Stimulated activated CD8-positive, alpha-beta memory T cell treated with anti-CD3 and anti-CD28 coated beads, Interleukin-7, amount 100 ng/mL, for 1 hour (primary cell): ENCODE measurements at places on chromosomes 5 and 9.

- no peak for DNase-seq
These were observed 40.1 kb downstream of the IQGAP2 start for GRCh38 chr5:76443066-76443800.

- DNase-seq: no peak
These were observed 56.4 kb downstream of the S1PR3 start for GRCh38 chr9:89047667-89048066.

DNA sequence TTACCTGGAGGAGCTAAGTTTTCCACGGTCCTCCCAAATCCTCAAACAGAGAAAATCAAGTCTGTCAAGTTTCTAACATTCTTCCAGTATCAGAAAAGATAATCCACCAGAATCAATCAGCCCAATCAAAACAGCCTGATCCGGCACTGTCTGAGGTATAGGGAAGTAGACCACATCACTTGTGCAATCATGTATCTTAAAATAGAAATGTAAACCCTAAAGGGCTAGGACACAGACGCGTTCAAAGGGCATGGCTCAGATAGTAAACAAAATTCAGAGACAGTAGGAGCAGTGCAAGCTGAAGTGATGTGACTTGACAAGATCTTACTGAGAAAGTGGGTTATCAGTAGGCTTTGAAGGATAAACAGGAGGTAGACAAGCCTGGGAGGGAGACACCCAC, 252.4 kb upstream of the DAPK1 start:
- DNase-seq: no peak

DNA sequence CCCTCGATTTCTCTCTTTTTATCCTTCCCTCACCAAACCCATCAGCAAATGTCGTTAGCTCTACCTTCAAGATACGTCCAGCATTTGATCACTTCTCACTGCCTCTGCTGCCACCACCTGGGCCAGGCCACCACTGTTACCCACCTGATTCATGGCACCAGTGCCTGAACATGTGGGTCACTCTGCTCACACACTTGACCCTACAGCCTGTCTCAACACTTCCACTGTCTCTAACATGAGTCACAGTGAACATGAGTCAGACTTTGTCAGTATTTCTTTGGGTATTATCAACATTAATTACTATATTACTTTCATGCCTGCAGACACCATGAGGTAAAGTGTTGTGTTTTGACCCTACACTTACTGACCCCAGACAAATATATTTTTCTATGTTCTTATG, 19.6 kb downstream of the SLC24A2 start:
- DNase-seq: no peak

DNA sequence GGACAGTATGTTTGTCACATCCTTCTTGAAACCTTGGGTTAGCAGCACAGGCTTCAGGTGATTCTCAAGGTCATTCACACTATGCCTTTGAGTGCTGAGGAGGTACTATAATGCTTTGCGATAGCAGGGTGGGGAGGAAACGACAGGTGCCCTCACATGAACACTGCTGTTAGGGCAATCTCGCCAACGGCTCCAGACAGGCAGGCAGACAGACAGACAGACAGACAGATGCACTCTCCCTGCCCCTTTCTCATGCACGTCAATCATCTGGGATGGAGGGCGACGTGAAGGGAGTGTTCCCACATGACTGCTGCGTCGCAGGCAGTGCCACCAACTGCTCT, 82.9 kb downstream of the RAPGEF1 start:
- no peak for DNase-seq

- DNase-seq: no peak
These were observed 37.2 kb upstream of the S1PR3 start for GRCh38 chr9:88954066-88954465.

- DNase-seq: no peak
These were observed 53.5 kb upstream of the MAST4 start for GRCh38 chr5:66542711-66543110.

DNA sequence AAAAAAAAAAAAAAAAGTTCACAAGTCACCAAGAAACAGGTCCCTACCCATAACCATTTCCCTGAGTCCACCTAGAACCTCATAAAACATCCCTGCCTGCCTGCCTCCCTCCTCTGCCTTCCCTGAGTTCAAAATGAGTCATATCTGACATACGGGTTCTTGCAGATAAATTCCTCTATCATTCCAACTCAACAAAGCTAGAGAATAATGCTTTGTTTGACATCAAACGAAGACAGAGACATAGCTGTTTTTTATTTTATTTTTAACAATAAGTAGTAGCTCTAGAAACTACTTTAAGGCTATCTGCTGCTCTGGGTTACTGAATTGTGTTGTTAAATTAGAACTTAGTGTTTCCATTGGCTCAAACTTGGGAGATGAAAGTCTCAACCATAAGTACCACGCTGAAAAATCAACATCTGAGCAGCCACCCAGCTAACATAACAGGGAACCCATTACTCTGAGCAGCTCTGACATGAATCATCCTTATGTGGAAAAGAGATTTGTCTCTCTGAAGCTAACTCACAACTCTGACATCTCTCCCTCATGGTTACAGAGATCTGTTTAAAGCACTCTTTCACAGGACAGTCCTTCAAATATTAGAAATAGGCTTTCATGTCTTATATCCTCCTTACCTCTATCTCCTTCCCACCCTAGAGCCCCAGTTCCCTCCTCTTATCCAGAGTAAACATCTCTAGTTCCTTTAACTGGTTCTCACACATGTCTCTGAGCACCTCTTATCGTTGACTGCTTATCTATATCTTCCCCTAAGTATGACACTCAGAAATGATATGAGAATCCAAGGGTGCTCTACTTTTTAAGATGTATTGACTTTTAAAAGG, 12.1 kb downstream of the TMEM245 start:
- DNase-seq: no peak

GRCh38 chr5:93599399-93600120, 16.5 kb downstream of the NR2F1 start:
- DNase-seq: no peak

DNA sequence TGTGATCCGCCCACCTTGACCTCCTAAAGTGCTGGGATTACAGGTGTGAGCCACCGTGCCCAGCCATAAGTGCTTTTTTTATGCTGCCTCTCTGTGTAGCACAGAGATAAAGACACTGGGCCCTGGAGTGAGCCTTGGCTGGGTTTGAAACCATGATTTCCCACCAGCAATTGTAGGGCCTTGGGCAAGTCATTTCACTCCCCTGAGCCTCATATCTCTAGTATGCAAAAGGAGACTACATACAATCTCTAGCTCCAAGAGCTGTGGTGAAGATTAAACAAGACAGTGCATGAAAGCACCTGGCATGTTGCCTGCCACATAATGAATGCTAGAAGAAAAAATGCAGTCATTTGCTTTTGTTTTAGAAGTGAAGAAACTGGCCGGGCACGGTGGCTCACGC, 3.9 kb downstream of the FABP6 start:
- no peak for DNase-seq

DNA sequence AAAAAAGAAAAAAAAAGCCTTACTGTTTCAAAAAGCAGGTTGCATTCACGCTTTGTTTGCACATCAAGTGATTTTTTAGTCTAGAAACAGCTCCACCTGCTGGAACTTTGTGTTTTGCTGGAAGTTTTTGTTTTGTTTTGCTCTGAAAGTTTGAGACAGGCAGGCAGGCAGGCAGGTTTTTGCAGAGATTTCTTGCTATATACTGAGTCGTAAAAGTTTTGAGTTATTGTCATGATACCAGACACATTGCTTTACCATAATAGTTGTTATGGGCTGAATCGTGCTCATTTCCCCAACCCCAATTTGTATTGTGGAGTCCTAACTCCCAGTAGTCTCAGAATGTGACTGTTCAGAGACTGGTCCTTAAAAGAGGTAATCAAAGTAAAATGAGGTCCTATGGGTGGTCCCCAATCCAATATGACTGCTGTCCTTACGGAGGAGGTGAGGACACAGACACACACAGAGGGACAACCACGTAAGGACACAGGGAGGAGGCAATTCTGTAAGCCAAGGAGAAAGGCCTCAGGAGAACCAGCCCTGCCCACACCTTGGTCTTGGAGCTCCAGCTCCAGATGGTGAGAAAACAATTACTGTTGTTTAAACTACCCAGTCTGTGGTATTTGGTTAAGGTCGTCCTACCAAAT, 20.9 kb downstream of the OR2Y1 start:
- peak; percentile 5 for DNase-seq

DNA sequence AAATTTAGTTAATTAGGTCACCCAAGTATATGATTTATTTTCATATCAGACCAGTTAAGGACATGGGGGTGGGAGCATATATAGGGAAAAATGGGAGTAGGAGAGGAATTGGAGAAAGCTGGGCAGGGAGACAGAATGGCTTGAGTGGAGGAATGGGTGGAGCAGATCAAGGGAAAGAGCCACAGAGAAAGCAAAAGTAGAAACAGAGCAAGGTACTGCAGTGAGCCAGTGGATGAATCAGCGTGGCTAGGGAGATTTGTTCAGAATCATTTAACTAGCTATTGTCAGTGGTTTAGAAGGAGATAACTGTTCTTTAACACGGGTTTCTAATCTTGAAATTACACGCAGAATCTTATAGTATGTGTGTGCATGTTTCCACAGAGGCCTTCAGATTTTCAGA, 37.4 kb downstream of the SNX24 start:
- no peak for DNase-seq

DNA sequence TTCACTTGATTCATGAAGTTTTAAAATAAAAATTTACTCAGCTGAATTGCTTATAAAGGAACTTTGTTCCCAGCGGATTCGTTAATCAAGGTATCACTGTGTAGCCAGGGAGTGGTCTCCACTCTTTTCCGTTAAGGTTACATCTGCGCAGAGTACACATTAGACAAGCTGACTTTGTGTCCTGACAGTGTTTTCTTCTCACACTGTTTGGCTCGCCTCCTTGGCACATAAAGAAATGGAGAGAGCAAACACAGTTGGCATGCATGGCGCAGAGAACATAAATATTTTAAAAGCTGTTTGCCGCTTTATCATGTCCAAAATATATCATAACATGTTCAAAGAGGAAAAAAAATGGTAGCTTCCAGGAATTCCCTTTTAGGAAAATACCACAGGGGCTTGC, 153.2 kb downstream of the EDIL3 start:
- DNase-seq: no peak

- no peak for DNase-seq
These were observed 90.1 kb upstream of the PITX1 start for GRCh38 chr5:135124128-135124527.

DNA sequence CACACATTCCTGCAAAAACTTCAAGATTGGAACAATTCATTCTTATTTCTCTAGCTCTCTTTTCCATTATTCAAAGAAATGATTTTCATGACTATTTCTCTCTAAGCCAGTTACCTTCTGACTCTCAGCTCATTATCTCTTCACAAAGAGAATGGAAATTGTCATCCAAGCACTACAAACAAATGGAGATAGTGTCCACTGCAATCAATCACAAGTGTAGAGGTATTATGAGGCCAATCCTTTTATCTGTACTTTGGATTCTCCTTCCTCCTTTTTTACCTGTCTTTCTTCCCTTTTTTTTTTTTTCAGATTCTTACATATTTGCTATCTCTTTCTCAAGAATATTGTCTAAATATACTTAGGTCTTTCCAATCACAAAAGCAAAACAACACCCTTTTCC, 497.7 kb upstream of the MEF2C start:
- no peak for DNase-seq

DNA sequence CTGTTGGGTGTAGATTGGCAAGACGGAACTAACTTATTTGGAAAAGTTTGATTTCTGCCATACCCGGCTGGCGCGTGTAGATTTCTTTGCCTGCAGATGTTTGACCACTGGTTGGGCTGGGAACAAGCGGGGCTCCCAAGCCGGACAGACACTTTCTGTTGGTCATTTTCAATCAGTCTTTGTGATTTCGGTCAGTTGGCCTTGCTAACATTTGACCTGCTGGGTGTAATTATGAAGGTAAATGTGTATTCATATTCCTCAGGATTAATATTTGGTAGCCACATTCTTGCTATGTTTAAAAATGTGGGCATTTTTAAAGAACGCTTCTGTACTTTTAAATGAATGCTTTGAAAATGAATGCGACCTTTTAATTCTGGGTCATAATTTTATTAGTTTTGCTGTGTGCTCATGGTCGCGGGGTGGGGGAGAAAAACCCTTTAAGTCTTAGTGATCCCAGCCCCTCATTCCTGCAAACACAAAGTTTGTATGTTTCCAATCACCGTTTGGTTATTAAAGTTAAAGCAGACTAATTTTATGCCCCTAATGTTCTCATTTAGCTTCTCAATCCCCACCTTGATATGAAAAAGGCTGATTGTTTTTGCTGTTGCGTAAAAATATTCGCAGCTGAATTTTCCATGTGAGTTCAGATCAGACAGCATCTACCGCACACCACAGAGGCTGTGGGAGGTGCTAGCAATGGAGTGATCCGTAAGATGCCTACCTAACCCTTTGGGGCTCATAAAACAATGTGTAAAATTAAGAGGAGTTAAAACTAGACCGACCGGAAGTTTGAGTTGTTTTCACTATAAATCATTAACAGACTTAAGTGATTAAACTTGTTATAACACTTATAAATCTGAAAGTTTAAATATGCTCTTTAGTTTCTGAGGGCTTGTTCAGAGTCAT, 1.5 kb downstream of the RASGRF2 start:
- DNase-seq: no peak

DNA sequence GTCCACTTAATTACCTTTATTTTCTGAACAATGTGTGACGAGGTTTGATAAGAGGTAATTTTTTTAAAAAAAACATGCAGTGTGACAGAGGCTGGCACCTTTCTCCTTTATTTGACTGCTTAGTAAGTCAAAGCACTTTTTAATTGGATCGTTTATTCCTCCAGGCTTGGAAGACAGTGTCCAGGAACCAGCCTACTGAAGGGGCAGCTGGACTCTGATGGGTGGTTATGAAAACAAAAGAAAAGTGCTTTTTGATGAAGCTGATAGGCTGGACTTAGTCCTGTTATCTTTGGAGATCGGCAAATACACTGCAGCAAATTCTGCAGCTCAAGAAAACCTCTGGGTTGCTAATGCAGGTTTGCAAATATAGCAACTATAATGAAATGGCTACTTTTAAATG, 141.7 kb downstream of the DCP2 start:
- DNase-seq: no peak

DNA sequence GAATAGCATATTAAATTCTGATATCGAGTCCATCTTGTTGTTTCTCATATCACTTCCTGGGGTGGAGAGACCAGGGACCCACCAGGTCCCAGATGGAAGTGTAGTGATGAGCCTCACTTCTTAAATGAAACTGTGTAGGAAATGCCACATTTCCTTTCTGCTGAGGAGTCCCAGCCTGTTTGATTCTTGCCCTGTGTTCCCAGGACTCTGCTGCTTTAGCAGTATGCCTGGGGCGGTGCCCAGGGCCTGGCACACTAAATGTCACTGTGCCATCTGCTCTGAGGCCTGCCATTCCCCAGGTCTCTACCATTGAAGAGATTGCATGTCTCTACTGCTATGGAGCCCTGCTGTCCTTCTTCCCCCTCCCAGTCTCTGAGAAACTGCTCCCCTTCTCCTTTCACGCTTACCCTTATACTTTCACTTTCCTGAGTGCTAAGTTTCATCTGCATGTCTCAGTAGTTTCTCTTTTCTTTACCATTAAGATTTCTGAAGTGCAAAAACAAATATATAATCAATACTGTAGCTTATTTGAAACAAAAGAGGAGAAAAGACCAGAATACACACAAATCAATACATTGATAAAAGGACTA, 260.4 kb downstream of the GABRB2 start:
- DNase-seq: no peak
